ENCODE measurements at places on chromosomes 3 and 15.

- H3K27me3 ChIP-seq, result no peaks in the 10 kb centered on the region
- H3K4me1 ChIP-seq, result peaks cover 23% of the 10 kb centered on the region
- H3K36me3 ChIP-seq, result no peaks in the 10 kb centered on the region
- no peak overlapping the region for H3K27ac ChIP-seq
Observed at GRCh38 chr15:37061996-37062395, 38.4 kb downstream of the MEIS2 start.

DNA sequence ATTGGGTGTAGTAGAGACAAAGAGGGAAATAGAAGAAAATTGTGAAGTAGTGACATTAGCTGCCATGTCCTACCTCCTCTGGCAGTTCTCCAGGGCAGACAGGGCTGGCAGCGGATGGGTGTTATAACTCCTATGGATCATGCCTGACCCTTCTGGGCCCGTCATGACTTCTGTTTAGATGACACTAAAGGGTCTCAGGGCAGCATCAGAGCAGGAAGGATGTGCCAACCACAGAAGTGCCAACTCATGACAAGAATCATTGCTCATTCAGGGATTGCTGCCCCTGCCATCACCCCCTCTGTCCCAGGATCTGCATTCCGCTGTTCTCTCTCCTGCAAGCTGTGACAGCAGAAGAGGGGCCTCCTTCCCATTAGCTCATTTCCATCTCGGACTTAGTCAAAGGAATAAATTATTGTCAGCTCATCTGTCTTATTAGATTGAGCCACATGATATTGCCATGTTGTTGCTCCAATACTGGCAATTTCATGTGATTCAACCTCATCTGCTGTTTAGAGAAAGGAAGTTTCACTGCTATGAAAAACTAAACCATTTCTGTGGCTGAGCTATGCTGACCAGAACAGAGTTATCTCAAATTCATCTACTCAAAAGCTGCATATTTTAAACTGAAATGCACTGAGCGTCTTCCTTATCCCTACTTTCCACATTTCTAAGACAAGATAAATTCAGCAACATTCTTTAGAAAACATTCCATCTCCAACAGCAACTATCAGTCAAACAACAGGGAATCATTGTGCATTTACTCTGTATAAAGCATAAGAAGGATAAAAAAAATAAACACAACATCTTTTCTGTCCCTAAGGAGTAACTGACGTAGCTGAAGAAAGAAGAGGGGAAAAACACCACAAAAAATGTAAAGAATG, 271.6 kb downstream of the FHIT start:
- no peaks in the 10 kb centered on the region for H3K4me1 ChIP-seq
- no peak for DNase-seq
- H3K4me3 ChIP-seq, result no peak overlapping the region
- no peaks in the 10 kb centered on the region for H3K36me3 ChIP-seq

DNA sequence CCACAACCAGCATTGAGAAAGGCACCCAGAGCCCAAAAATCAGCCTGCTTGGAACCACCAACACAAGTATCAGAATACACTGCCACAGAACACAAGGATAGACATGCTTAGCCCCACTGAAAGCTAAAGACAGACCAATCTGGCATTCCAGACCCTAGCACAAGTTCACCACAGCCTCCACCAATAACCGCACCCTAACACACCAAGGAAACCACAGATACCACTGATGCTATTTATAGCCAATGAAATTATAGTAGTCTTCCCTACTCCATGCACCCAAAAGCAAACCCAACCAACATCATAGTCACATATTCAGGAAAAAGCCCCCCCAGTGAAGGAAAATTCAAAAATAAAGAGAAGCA, 83.9 kb upstream of the STT3B start:
- H3K36me3 ChIP-seq, result no peaks in the 10 kb centered on the region
- H3K27me3 ChIP-seq, result no peaks in the 10 kb centered on the region
- no peaks in the 10 kb centered on the region for H3K4me1 ChIP-seq
- DNase-seq, result no peak

GRCh38 chr15:35078221-35078915, 6.7 kb downstream of the NANOGP8 start:
- peak; percentile 67 for DNase-seq
- no peaks in the 10 kb centered on the region for H3K36me3 ChIP-seq
- H3K27ac ChIP-seq, result no peak overlapping the region
- no peak overlapping the region for H3K4me3 ChIP-seq
- H3K27me3 ChIP-seq, result no peaks in the 10 kb centered on the region

DNA sequence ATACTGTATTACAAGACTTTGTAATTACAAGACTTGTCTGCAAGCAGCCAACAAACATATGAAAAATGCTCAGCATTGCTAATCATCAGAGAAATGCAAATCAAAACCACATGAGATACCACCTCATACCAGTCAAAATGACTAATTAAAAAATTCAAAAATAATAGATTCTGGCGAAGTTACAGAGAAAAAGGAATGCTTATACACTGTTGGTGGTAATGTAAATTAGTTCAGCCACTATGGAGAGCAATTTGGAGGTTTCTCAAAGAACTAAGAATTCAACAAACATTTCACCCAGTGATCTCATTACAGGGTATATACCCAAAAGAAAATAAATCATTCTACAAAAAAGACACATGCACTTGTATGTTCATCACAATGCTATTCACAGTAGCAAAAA, 617.5 kb upstream of the CCDC54 start:
- peak; percentile 13 for DNase-seq
- no peak overlapping the region for H3K27ac ChIP-seq
- H3K36me3 ChIP-seq, result no peaks in the 10 kb centered on the region
- H3K4me3 ChIP-seq, result no peak overlapping the region
- no peaks in the 10 kb centered on the region for H3K27me3 ChIP-seq

- no peak overlapping the region for H3K4me3 ChIP-seq
- H3K27me3 ChIP-seq, result no peaks in the 10 kb centered on the region
- no peak overlapping the region for H3K27ac ChIP-seq
- H3K4me1 ChIP-seq, result peaks cover 6% of the 10 kb centered on the region
- H3K36me3 ChIP-seq, result no peaks in the 10 kb centered on the region
Observed at GRCh38 chr3:125332504-125332903, 42.6 kb downstream of the ZNF148 start.

DNA sequence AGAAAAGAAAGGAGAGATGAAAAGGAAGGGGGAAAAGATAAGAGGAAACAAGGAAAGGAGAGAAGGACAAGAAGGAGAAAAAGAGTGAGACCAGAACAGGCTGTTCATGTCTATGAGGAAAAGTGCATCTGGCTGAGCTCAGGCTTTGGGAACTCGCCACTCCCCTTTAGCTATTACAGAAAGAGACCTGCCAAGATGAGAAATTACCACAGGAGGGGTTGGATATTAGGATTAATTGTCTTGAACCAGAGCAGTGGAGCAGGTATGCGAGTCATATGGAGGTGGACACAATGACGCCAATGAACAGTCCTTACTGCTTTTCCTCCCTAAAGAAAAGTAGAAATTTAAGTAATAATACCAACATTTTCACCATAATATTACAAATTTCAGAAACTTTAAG, 577.0 kb upstream of the ARRDC4 start:
- H3K4me3 ChIP-seq, result no peak overlapping the region
- H3K36me3 ChIP-seq, result no peaks in the 10 kb centered on the region
- H3K27me3 ChIP-seq, result no peaks in the 10 kb centered on the region
- DNase-seq, result no peak
- H3K27ac ChIP-seq, result no peak overlapping the region
- no peaks in the 10 kb centered on the region for H3K4me1 ChIP-seq

- H3K4me1 ChIP-seq, result no peaks in the 10 kb centered on the region
- no peaks in the 10 kb centered on the region for H3K27me3 ChIP-seq
Observed at GRCh38 chr3:189947068-189947467, 173.6 kb downstream of the P3H2 start.

- no peaks in the 10 kb centered on the region for H3K36me3 ChIP-seq
- H3K4me1 ChIP-seq, result no peaks in the 10 kb centered on the region
- H3K27me3 ChIP-seq, result no peaks in the 10 kb centered on the region
Observed at GRCh38 chr3:2967871-2968270, 142.3 kb downstream of the IL5RA start.

DNA sequence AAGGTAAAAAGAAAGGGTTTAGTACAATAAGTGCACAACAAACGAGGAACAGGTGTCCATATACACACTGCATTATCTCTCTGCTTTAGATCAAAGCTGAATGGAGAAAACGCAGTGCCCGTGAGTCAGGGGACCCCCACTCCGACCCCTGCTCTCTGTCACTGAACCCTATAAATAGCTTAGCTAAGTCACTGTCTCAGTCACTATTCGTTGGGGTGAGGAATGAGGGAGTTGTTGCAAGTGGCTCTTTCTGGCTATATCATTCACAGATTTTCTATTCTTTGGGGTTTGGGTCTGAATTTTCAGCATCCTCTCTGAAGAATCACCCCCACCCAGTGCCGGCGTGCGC, 458 bp upstream of the STAC start:
- H3K36me3 ChIP-seq, result no peaks in the 10 kb centered on the region
- DNase-seq, result no peak
- no peak overlapping the region for H3K4me3 ChIP-seq
- peaks cover 7% of the 10 kb centered on the region for H3K27me3 ChIP-seq
- no peak overlapping the region for H3K27ac ChIP-seq
- no peaks in the 10 kb centered on the region for H3K4me1 ChIP-seq

DNA sequence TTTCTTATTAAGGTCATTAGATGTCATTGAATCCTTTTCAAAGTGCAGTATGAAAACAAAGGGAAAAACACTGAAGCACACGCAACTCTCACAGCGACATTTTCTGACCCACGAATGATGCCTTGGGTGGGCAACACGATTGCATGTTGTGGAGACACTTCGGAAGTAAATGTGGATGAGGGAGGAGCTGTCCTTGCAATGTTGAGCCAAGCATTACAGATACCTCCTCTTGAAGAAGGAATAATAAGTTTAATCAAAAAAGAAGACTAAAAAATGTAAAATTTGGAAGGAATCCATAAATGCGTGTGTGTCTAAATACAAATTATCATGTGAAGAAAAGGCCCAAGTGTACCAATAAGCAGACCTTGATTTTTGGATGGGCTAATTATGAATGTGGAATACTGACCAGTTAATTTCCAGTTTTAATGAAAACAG, 16.9 kb downstream of the THBS1 start:
- no peak overlapping the region for H3K27ac ChIP-seq
- no peaks in the 10 kb centered on the region for H3K4me1 ChIP-seq
- peaks cover 13% of the 10 kb centered on the region for H3K36me3 ChIP-seq
- H3K4me3 ChIP-seq, result no peak overlapping the region
- no peak for DNase-seq
- no peaks in the 10 kb centered on the region for H3K27me3 ChIP-seq

- H3K4me3 ChIP-seq, result no peak overlapping the region
- no peak for DNase-seq
- H3K27me3 ChIP-seq, result no peaks in the 10 kb centered on the region
- no peaks in the 10 kb centered on the region for H3K36me3 ChIP-seq
Observed at GRCh38 chr3:61057464-61057863, 193.8 kb downstream of the FHIT start.

DNA sequence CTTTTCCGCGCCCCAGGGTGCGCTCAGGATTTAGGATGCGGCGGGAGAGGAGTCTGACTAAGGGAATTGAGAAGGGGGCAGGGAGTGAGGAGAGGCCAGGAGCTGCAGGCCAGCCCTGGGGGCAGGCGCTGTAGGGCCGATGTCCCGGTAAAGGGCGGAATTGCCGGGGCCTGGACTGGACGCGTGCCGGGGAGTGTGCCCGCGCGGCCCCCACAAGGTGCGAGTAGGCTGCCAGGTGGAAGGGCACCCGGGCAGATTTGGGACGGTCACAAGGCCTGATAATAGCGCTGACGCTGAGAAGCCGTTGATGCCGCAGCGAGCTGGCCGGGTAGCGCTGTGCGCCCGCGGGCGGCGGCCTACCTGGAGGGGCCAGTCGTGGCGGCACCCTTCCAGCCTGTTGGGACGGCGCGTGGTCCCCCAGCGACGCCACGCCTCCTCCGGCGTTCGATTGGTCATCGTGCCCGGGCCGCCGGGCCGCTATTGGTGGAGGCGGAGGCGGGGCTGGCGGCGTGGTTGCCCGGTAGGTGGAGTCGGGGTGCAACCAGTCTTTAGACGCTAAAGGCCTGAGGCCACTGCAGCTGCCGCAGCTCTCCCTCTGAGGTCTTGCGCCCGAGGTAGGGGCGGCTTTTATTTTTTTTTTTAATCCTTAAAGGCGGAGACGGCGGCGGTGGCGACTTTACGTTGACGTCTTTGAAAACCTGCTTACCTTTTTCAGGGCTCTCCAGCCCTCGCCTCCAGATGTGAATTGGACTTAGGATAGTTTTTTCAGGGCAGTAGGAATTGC, 903 bp downstream of the SLC25A38 start:
- no peaks in the 10 kb centered on the region for H3K27me3 ChIP-seq
- H3K36me3 ChIP-seq, result peaks cover 2% of the 10 kb centered on the region
- peak; percentile 94 for DNase-seq
- H3K4me3 ChIP-seq, result peak overlapping the region; percentile 77

Data from lung (tissue), 17 donors.